ENCODE measurements at places on chromosomes 7 and 10.
A peak's percentile ranks its signal among the peaks of the same experiment; 100 is the strongest.

GRCh38 chr10:116385994-116386809, 41.4 kb upstream of the PNLIPRP3 start:
- DNase-seq: peak; percentile 45

DNA sequence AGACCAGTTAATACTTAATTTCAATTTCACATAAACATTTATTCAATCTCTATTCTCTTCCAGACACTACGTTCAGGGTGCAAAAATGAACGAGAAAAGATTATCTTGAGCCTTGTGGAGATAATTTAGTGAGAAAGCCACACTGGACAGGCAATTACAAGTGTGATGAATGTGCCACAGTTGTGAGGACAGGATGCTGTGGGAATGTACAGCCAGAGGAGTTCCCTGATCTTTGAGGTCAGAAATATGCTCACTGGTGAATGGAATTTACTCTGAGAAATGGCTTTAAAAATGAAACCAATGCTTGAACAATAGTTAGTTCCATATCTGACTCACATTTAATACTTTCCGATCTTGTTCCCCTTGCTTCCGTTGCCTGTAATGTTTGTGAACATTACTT, 864.8 kb downstream of the GATA3 start:
- DNase-seq: peak; percentile 5

DNA sequence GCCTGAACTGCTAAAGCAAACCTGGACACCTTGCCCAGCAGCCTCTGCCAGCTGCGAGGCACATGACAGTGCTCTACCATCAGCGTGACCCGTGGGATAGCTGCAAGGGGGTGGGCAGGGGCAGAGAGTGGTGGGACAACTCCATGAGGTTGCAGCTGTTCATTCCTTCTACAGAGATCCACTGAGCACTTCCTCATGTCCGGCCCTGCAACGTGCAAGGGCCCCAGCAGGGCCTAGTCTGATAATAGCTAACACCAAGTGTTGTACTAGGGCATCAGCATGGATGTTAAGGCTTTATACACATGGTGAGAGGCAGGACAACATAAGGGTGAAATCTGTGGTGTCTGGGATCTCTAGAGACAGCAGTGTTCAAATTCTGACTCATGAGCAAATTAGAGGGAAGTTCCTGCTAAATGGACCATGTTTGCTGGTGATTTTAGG, 14.3 kb downstream of the NOD1 start:
- DNase-seq: peak; percentile 80

GRCh38 chr7:129499999-129500398, 2.3 kb upstream of the SMKR1 start:
- no peak for DNase-seq

- no peak for DNase-seq
These were observed 45.5 kb upstream of the CABCOCO1 start for GRCh38 chr10:61617180-61617579.

DNA sequence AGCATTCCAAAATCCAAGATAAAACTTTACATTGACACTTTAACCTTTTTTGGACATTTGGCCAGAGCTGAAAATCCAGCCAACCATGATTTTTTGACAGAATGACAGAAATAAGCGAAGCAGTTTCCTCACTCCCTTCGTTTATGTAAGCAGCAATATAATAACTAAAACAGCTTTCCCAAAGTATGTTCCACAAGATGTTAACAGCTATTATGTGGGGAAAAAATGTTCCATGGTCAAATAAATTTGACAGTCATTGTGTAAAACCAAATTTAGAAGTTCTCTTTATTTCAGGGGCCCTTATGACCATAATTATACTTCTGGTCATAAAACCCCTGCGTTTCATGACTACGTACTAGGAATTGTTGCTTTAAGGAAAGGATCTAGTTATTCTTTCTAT, 416.5 kb downstream of the MAGI2 start:
- no peak for DNase-seq

DNA sequence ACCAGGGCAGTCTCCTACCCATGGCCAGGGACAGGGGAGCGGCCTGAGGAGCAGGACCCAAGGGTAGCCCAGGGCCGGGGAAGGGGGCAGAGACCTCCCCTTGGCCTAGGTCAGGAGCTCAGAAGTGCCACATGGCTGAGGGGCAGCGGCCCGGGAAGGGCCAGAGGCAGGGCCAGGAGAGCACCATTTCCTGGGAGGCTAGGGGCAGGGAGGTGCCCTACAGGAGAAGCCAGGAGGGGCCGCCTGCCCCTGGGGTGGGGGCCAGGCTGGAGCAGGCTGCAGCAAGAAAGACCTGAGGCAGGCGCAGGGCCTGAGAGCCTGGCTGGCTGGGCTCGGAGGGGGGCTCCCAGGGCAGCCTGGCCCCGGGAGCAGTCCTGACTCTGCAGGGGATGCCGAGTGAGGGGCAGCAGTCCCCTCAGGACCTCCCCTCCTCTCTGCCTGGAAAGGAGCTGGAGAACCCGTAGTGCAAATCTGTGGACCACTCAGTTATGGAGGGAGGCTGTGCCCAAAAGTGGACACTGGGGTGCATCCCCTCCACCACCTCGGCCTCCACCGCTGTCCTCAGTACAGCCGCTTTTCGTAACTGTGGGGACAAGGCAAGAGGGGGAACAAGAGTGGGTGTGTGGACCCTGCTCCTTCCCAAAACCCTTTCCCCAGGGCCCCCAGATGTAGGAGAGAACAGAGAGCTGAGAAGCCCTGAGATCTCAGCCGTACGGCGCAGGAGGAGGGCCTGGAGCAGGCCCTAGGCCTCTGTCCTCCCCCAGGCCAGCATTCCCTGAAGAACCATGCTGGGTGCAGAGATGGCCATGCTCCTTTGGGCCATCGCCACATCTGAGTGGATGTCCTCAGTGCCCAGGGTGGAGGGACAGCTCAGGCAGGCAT, 17.1 kb downstream of the IMPDH1 start:
- no peak for DNase-seq

GRCh38 chr10:127873901-127874470, 18.8 kb downstream of the CLRN3 start:
- DNase-seq: no peak

- DNase-seq: peak; percentile 96
These were observed 4.8 kb downstream of the STRIP2 start for GRCh38 chr7:129438839-129439651.

- DNase-seq: peak; percentile 71
These were observed 3.7 kb downstream of the PURB start for GRCh38 chr7:44881610-44882009.

DNA sequence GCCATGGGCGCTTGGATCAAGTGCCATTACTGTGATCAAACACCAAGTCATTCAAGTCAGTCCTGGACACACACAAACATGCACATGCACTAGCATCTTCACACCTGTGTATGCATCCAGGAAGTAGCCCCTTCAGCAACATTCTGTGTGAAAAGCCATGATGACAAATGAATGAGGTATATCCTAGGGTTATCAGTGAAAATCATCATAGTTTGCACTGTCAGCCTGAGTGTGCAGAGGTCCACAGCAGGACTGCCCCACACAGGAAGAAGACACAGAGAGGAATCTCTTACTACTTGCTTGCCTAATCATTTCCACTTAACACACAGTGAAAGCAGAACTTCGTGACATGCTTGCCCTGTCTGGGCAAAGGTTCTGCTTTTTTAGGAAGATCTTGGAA, 184.0 kb upstream of the ADO start:
- no peak for DNase-seq

DNA sequence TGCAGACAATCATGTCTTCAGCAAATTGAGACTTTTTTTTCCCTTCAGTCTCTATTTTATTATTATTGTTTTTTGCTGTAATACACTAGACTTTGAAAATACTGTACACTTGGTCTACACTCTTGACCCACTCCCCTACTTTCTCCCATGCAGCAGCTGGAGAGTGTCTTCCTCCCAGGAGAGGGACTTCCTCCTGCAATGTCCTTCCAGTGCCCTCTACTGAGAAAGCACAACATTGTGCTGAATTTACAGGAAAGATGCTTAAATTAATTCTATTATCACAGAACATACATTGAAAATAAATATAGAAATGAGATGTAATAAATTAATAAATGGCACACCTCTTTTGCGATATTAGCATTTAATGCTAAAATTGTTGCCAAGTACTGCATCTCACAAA, 411.3 kb downstream of the CCSER2 start:
- no peak for DNase-seq

- DNase-seq: no peak
These were observed 288.7 kb upstream of the IGFBP3 start for GRCh38 chr7:46209611-46210388.

DNA sequence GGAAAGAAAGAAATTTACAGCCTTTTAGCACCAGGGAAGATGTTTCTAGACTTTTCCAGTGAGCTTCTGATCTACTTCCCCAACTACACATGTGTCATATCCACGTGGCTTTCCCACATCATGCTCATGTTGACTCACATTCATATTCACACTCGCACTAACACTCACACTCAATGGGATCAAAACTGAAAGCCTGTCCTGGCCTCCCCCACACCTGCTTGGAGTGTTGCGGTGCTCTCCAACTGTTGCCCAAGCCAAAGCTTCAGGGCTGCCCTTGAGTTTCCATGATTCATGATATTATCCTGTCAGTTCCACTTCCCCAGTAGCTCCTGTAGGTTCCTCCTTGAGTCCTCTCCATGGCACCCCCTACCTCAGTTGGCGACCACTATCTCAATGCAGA, 444.4 kb downstream of the GATA3 start:
- no peak for DNase-seq

DNA sequence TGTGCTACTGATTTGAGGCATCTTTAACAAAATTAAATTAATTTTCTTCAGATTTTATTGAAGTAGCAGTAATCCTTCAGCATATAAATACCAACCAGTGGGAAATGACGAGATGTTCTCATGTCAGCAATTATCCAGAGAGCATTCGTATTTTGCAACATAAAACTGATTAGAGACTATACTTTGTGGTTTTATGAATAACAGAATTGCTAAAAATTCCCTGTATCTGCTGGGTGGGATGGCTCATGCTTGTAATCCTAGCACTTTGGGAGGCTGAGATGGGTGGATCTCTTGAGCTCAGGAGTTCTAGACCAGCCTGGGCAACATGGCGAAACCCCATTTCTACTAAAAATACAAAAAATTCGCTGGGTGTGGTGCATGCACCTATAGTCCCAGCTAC, 56.9 kb downstream of the ATAD1 start:
- peak; percentile 21 for DNase-seq

GRCh38 chr10:97921581-97922021, 72.0 kb downstream of the GOLGA7B start:
- no peak for DNase-seq

- DNase-seq: no peak
These were observed 34.6 kb upstream of the SLC35G1 start for GRCh38 chr10:93859049-93859655.

- DNase-seq: no peak
These were observed 73.6 kb downstream of the MAD1L1 start for GRCh38 chr7:2159176-2159520.

DNA sequence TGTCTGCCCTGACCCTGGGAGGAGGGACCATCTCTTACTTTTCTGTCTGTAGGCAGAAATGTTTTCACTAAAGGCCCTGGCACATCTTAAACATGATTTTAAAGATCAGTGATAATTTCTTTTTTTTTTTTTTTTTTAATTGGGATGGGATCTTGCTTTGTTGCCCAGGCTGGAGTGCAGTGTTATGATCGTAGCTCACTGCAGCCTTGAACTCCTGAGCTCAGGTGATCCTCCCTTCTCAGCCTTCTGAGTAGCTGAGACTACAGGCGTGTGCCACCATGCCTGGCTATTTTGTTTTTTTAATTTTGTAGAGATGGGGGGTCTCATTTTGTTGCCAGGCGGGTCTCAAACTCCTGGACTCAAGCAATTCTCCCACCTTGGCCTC, 65.3 kb downstream of the RBM20 start:
- DNase-seq: no peak

GRCh38 chr7:7257899-7258692, 75.8 kb downstream of the C1GALT1 start:
- DNase-seq: no peak

DNA sequence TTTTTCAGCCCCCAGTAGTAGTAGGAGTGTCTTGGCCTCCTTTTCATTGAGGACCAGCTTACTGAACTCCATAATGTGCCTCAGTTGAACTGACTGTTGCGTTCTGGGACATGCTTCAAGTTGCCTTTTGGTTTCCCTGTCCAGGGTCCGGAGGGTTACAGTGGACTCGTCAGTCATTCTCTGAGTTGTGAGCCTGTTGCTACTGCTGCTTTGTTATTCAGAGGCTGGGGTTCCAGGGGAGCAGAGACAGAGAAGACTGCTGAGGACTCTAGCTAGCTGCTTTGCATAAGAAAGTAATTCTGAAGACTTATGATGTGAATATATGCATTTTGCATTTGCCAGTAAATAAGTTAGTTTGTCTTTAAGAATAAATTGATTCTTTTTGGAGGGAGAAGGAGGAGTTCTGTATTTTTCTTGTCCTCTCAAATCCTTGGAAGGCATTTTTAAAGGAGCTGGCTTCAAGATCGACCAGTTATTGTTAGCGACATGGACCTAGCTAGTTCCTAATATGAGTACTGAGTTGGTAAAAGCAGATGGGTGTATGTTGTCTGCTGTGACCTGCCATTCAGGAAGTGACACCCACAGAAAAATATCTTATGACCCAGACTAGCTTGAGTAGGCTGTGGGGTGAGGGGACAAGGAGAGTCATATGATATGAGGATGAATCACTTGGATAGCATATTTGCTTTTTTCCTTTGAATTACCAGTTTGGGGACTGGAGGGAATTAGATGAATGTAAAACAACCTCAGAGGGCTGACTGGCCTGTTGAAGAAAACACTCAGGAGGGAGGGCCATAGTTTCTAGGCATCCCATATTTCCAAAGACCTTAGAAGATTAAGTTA, 8.3 kb downstream of the PI4K2A start:
- peak; percentile 97 for DNase-seq

DNA sequence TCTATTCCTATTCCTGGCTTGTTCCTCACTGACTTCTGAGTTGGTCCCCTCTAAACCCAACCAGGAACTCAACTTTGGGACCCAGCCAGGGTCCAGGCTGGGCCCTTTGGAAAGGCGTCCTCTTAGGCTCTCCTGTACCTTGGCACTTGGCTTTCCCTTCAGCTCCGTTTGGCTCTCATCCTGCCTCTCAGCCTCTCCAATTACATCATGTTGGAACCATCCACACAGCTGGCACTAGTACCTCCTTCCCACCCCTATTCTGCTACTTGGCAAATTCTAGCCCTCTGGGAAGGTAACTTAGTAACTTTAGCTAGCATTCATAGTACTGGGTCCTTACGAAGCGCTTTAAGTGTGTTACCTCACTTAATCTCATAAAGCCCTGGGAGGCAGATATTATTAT, 205.3 kb upstream of the HABP2 start:
- DNase-seq: no peak

DNA sequence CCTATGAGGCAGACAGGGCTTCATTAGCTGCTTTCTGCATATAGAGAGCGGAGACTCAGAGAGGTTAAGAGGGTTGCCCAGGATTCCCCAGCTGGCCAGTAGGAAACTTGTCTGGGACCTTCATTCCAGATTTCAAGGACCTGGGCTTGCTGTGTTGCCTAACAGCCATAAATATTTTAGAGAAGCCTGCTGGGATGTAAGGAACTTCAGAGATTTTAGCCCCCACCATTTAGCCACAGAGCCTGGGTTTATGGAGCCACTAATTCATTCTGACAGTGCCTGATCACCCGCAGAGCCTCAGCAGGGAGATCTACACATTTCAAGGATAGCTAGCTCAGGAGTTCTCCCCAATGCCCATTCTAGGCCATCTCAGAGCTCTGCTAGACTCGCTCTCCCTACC, 56.6 kb upstream of the TRUB1 start:
- no peak for DNase-seq

GRCh38 chr10:132920101-132920925, 22.1 kb downstream of the CFAP46 start:
- no peak for DNase-seq

GRCh38 chr7:54879776-54880175, 120.8 kb upstream of the SEC61G start:
- no peak for DNase-seq
